ENCODE measurements at places on chromosomes 12 and 14.

- H3K27me3 ChIP-seq, result no peaks in the 10 kb centered on the region
- no peak overlapping the region for H3K27ac ChIP-seq
These were observed 53.7 kb downstream of the APAF1 start for GRCh38 chr12:98698603-98699463.

DNA sequence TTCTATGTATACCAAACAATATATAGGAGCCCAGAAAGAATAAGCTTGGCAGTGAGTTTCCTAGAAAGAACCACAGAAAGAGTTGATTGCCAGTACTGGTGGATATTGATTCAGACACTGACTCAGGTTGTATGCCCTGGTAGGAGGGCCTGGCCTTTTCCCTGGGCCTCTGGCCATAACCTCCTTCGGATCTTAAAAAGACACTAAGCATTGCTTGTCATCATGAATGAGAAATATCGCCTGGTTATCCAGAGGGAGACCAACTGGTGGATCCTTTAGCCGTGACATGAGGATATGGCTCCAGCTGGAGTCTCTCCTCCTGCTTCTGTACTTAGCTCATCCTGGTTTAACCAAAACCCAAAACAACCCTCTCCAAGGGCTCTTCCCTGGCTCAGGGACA lies 231.5 kb downstream of the MSRB3 start:
- peak; percentile 36 for DNase-seq
- peaks cover 21% of the 10 kb centered on the region for H3K4me1 ChIP-seq
- H3K27ac ChIP-seq, result peak overlapping the region; percentile 72
- H3K27me3 ChIP-seq, result no peaks in the 10 kb centered on the region
- H3K4me3 ChIP-seq, result no peak overlapping the region

- no peak overlapping the region for H3K4me3 ChIP-seq
- peaks cover 20% of the 10 kb centered on the region for H3K4me1 ChIP-seq
- peaks cover 19% of the 10 kb centered on the region for H3K36me3 ChIP-seq
- DNase-seq, result peak; percentile 16
- no peaks in the 10 kb centered on the region for H3K27me3 ChIP-seq
These were observed 12.0 kb downstream of the AQP6 start for GRCh38 chr12:49984476-49985359.

GRCh38 chr14:97527993-97528392 lies 730.8 kb downstream of the VRK1 start:
- no peak overlapping the region for H3K4me3 ChIP-seq
- no peak for DNase-seq
- no peak overlapping the region for H3K27ac ChIP-seq
- H3K36me3 ChIP-seq, result no peaks in the 10 kb centered on the region
- H3K27me3 ChIP-seq, result no peaks in the 10 kb centered on the region
- H3K4me1 ChIP-seq, result no peaks in the 10 kb centered on the region

DNA sequence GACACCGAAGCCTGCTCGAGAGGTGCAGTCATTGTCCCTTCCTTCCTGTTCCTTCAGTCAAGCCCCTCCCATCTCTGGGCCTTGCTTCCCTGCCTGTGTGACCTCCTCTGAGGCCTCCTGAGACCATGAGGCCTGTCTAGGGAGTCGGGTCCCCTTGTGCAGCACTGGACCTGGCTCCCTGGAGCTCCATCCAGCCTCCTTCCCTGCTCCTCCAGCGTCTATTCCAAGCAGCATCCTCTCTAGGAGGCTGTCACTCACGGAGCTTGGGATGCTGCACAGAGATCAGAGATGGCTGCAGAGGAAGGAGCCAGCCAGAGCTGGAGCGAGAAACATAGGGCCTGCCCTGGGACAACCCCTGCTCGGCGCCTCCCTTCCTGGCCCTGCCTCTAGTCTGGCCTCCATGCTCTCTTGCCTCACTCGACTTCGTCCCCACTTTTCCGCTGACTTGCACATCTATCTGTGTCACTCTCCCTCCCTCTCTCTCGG lies 142.7 kb downstream of the BCL11B start:
- peaks cover 34% of the 10 kb centered on the region for H3K4me1 ChIP-seq
- DNase-seq, result no peak
- H3K27me3 ChIP-seq, result no peaks in the 10 kb centered on the region
- no peak overlapping the region for H3K4me3 ChIP-seq

- no peaks in the 10 kb centered on the region for H3K27me3 ChIP-seq
- DNase-seq, result peak; percentile 35
- H3K36me3 ChIP-seq, result peaks cover 2% of the 10 kb centered on the region
These were observed 700 bp downstream of the CNIH1 start for GRCh38 chr14:54440476-54440872.

- DNase-seq, result peak; percentile 18
- no peaks in the 10 kb centered on the region for H3K36me3 ChIP-seq
These were observed 77.2 kb upstream of the DCD start for GRCh38 chr12:54725233-54725843.

GRCh38 chr12:116533343-116534251 lies 25.6 kb upstream of the MAP1LC3B2 start:
- DNase-seq, result peak; percentile 96
- H3K36me3 ChIP-seq, result no peaks in the 10 kb centered on the region
- H3K27me3 ChIP-seq, result no peaks in the 10 kb centered on the region
- H3K4me3 ChIP-seq, result peak overlapping the region; percentile 54
- H3K27ac ChIP-seq, result peak overlapping the region; percentile 85

DNA sequence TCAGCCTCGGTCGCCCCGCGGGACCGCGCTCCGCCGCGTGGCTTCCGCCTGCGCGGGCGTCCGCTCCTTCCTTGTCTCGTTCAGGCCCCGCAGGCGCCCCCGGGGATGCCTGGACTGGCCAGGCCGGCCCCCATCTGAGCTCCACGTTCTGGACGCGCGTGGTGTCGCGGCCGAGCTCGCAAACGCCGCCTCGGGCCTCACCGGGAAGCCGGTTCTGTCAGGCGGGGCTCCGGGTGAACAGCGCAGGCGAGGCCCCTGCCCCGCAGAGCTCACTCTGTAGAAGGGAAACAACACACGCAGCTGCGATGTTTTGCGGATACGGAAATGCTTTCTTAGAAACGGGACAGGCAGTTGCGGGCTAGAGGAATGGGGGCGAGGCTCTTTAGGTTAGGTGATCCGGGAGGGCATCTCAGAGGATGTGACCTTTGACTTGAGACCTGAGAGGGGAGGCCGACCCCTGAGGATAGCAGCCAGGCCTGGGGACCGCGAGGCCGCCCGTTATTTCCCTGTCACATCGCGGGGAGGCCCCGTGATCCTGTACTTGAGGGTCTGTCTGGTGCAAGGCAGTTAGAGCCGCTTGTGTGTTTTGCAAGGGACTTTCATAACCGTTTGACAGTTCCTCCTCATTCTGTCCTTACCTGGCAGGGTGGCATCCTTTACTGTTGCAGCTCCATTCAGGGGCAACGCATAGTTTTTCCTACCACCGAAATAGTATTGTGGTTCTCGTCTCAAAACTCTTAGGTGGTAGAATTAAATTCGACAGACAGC lies 584 bp downstream of the VRK1 start:
- no peak overlapping the region for H3K27ac ChIP-seq
- H3K27me3 ChIP-seq, result no peaks in the 10 kb centered on the region
- H3K36me3 ChIP-seq, result no peaks in the 10 kb centered on the region
- H3K4me1 ChIP-seq, result peaks cover 4% of the 10 kb centered on the region

DNA sequence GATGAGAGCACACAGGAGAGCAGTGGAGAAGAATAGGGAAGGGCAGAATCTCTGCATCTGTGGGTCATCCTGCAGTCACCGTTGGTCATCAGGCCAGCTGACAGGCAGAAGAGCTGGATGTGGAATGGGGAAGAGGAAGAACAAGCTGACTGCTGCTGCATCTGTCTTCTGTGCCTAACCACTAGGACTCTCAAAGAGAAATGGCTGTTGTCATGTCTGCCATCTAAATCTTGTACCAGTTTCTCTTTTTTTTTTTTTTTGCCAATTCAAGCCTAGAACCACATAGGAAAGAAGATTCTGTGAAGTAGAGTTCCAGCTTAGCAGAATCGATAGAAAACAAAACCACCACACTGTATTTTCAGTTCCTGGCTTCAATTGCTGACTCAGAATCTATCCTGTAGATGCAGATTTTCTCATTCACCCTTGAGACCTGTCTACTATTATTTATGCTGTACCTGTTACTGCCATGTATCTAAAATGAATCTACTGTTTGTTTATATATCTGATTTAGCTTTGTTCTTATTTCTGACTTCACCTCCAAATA lies 421.9 kb upstream of the PRICKLE1 start:
- H3K27me3 ChIP-seq, result no peaks in the 10 kb centered on the region
- no peak overlapping the region for H3K27ac ChIP-seq
- no peak for DNase-seq
- no peak overlapping the region for H3K4me3 ChIP-seq

GRCh38 chr12:125395583-125396215 lies 330.5 kb downstream of the AACS start:
- H3K4me3 ChIP-seq, result no peak overlapping the region
- no peak overlapping the region for H3K27ac ChIP-seq
- no peaks in the 10 kb centered on the region for H3K4me1 ChIP-seq
- H3K36me3 ChIP-seq, result no peaks in the 10 kb centered on the region
- no peaks in the 10 kb centered on the region for H3K27me3 ChIP-seq

DNA sequence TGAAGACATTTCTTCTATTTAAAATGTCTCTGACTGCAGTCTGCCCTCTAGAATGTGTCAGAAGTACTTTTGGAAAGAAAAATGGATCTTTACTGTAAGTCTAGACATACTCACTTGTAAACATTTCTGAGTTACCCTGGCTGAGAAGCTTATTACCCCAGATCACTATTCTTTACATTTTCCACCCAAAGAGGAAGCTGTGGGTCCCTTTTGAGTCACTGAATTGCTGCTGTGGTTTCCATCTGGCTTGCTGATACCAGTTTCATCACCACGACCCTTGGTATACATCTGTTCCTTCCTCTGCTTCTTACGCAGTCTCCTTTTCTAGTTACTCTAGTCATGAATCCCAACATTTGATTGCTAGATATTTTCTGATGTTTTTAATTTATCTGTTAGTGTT lies 20.2 kb upstream of the CLEC4D start:
- peak; percentile 73 for DNase-seq
- H3K27me3 ChIP-seq, result no peaks in the 10 kb centered on the region
- H3K36me3 ChIP-seq, result no peaks in the 10 kb centered on the region
- H3K4me3 ChIP-seq, result no peak overlapping the region
- H3K4me1 ChIP-seq, result no peaks in the 10 kb centered on the region
- H3K27ac ChIP-seq, result no peak overlapping the region

- no peaks in the 10 kb centered on the region for H3K27me3 ChIP-seq
- H3K4me3 ChIP-seq, result no peak overlapping the region
- DNase-seq, result peak; percentile 78
- H3K27ac ChIP-seq, result no peak overlapping the region
- peaks cover 4% of the 10 kb centered on the region for H3K4me1 ChIP-seq
These were observed 73.6 kb downstream of the TESC start for GRCh38 chr12:117025481-117026151.

DNA sequence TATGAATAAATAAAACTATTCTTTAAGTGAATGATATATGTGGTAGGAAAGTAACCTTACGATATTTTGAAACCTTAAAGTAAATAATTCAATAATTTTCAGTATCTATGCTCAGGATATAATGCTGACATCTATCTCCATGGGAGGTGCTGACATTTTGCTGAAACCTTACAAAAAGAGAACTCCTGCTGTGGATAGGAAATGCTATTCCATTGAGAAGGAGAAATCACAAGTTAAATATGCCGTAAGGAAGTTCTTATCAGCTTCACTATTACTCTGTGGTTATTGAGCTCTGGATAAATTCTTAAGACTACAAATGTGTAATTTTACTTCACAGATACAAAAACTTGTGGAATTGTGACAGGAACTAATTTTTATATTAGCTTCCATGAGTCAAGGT lies 722.1 kb downstream of the TMTC2 start:
- H3K36me3 ChIP-seq, result no peaks in the 10 kb centered on the region
- H3K4me1 ChIP-seq, result no peaks in the 10 kb centered on the region
- no peak overlapping the region for H3K27ac ChIP-seq
- H3K27me3 ChIP-seq, result no peaks in the 10 kb centered on the region

- H3K27ac ChIP-seq, result peak within 1 kb of the TSS; percentile 79
- H3K4me1 ChIP-seq, result peaks cover 17% of the 10 kb centered on the region
- DNase-seq, result peak; percentile 72
- no peaks in the 10 kb centered on the region for H3K27me3 ChIP-seq
- H3K36me3 ChIP-seq, result no peaks in the 10 kb centered on the region
- H3K4me3 ChIP-seq, result peak within 1 kb of the TSS; percentile 78
These were observed at the start of gene CHPT1 for GRCh38 chr12:101697197-101697929. Gene CHPT1 (plus strand): TSS chr12:101697640. CDS start chr12:101697862, 222 bp downstream.

- no peaks in the 10 kb centered on the region for H3K4me1 ChIP-seq
- no peak overlapping the region for H3K27ac ChIP-seq
- H3K4me3 ChIP-seq, result no peak overlapping the region
- no peaks in the 10 kb centered on the region for H3K36me3 ChIP-seq
- DNase-seq, result no peak
- no peaks in the 10 kb centered on the region for H3K27me3 ChIP-seq
These were observed 111.2 kb downstream of the CAPZA3 start for GRCh38 chr12:18849080-18849479.

DNA sequence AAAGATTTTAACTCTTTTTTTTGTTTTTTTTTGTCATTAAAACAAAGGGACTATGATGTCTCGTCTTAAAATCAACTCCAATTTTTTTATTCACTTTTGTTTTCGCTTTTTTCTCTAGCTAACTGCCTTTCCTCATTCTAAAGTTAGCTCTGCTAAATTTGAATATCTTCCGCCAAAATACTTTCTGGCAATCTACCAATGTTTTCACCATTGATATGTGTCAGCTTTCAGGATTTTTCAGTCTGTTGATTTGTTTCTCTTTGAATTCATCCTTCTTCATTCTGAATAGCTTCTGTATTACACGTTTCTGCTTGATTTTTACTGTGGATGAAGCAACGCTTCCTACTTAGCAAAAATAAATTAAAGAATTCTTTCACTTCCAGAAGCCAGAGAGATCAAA lies 38.7 kb upstream of the NOVA1 start:
- H3K4me3 ChIP-seq, result no peak overlapping the region
- no peaks in the 10 kb centered on the region for H3K27me3 ChIP-seq
- H3K4me1 ChIP-seq, result no peaks in the 10 kb centered on the region
- H3K36me3 ChIP-seq, result no peaks in the 10 kb centered on the region
- no peak overlapping the region for H3K27ac ChIP-seq
